ENCODE measurements at places on chromosomes 7 and 10.
A peak's percentile ranks its signal among the peaks of the same experiment; 100 is the strongest.

GRCh38 chr10:95308389-95309302, 17.8 kb upstream of the PDLIM1 start:
- H3K36me3 ChIP-seq = no peaks in the 10 kb centered on the region
- peak overlapping the region; percentile 81 for H3K27ac ChIP-seq
- no peak overlapping the region for H3K4me3 ChIP-seq
- DNase-seq = peak; percentile 90

DNA sequence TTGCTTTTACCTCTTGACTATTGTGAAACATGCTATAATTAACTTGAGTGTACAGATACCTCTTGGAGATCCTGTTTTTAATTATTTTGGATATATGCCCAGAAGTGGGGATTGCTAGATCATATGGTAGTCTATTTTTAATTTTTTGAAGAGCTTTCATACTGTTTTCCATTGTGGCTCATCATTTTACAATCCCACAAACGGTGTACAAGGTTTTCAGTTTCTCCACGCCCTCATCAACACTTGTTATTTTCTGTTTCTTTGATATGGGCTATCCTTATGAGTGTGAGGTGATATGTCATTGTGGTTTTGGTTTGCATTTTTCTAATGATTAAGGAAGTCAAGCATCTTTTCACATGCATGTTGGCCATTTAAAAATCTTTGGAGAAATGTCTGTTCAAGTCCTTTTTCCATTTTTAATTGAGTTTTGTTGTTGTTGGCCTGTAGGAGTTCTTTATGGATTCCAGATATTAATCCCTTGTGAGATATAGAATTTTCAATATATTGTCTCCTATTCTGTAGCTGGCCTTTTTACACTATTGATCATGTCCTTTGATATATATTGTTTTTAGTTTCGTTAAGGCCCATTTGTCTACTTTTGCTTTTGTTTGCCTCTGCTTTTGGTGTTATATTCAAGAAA, 7.5 kb downstream of the AGK start:
- H3K4me1 ChIP-seq = no peaks in the 10 kb centered on the region
- H3K27me3 ChIP-seq = no peaks in the 10 kb centered on the region
- DNase-seq = no peak
- H3K4me3 ChIP-seq = no peak overlapping the region
- no peak overlapping the region for H3K27ac ChIP-seq

DNA sequence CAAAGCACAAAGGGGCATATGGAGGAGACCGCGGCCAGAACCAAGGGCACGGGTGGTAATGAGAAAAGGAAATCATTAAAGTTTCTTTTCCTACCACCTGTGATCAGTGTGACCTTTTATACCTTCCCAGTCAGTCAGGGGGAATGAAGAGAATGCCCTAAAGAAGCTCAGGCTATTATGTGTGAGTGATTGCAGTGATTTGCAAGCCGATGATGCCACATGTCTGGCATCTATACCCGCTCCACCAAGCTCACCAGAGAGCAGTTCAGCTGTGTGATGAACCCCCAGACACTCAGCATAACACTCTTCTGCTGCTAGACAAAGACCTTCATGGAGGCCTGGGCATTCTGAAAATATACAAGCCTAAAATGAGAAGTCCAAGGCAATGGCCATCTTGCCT, 106.2 kb upstream of the AGK start:
- H3K36me3 ChIP-seq = no peaks in the 10 kb centered on the region
- no peak overlapping the region for H3K27ac ChIP-seq
- DNase-seq = no peak
- H3K4me1 ChIP-seq = no peaks in the 10 kb centered on the region

DNA sequence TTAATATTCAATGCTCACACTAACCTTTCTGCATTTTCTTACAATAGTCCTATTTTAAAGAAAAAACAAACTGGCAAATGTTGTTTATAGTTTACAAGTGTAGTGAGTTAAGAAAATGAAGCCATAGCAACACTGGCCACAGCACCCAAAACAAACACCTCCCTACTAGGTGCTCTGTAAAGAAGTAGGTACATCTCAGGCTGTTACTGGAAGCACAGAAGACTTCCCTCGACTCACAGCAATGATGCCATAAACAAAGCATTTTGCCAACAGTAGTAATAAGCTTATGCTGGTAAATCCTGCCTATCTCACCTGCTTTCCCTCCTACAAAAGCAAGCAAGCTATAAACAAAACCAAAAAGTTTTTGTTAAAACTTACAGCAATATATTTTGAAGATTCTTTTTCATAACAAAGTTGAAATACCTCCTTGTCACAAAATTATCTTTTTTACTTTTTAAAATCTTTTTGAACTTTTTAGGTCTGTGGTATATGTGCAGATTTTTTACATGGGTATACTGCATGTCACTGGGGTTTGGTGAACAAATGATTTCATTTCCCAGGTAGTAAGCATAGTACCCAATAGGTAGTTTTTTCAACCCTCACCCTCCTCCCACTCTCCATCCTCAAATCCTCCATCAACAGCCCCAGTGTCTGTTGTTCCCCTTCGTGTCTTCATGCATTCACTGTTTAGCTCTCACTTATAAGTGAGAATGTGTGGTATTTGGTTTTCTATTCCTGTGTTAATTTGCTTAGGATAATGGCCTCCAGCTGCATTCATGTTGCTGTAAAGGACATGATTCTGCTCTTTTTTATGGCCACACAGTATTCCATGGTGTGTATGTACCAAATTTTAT, 28.4 kb downstream of the COA1 start:
- no peak overlapping the region for H3K27ac ChIP-seq
- no peak overlapping the region for H3K4me3 ChIP-seq
- H3K36me3 ChIP-seq = no peaks in the 10 kb centered on the region
- H3K27me3 ChIP-seq = no peaks in the 10 kb centered on the region
- no peak for DNase-seq

DNA sequence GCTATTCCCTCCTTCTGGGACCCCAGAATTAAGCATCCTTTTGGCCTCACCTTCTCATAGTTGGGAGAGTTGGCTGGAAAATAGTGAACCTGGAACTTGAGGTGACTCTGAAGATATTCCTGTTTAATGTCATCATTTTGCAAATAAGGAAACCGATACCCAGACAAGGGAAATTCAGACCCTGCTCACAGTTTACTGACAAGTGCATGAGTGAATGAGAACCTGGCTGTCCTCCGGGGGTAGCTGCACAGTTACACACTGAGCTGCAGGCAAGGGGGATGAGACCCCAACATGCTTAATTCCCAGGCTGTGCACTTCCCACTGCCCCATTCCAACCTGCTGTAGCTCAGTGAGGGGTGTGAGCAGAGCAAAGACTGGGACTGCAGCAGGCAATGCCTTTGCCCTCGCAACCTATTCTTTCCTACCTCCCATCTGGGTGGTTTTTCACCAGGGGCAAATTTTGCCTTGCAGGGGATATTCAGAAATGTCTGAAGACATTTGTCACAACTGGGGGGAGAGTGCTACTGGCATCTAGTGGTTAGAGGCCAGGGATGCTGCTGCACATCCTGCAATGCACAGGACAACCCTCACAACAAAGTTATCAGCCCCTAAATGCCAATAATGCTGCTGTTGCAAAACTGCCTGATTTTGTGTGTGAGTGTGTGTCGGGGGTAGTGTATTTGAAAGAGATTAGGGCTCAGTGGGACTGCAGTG, 136.2 kb downstream of the SORCS3 start:
- H3K4me1 ChIP-seq = no peaks in the 10 kb centered on the region
- no peaks in the 10 kb centered on the region for H3K27me3 ChIP-seq
- H3K4me3 ChIP-seq = no peak overlapping the region
- no peak for DNase-seq

GRCh38 chr10:97307866-97308780, 10.9 kb upstream of the FRAT1 start:
- H3K27ac ChIP-seq = no peak overlapping the region
- no peaks in the 10 kb centered on the region for H3K36me3 ChIP-seq
- H3K27me3 ChIP-seq = no peaks in the 10 kb centered on the region
- H3K4me3 ChIP-seq = no peak overlapping the region
- no peak for DNase-seq
- H3K4me1 ChIP-seq = no peaks in the 10 kb centered on the region

GRCh38 chr10:31656851-31657433, 271.7 kb downstream of the ARHGAP12 start:
- H3K27ac ChIP-seq = no peak overlapping the region
- no peaks in the 10 kb centered on the region for H3K36me3 ChIP-seq
- no peaks in the 10 kb centered on the region for H3K4me1 ChIP-seq
- no peak for DNase-seq
- no peaks in the 10 kb centered on the region for H3K27me3 ChIP-seq
- no peak overlapping the region for H3K4me3 ChIP-seq

DNA sequence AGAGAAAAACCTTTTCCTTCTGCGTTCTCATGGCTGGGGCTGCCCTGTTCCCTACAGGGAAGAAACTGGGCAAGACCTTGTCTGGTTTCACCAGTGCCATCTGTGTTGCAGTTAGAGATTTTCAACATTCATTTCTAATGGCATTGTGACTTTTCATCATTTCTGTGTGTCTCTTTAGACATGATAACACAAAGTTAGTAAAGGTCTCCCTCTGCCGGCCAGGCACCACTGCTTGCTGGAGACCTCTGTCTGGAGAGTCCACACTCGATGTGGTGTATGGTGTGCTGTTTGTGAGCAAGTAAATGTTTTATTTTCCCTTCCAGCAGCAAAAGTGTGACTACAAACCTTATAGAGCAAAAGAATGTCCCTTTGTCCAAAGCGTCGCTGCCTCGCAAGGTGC, 213.5 kb downstream of the PAXIP1 start:
- H3K36me3 ChIP-seq = no peaks in the 10 kb centered on the region
- H3K4me1 ChIP-seq = peaks cover 6% of the 10 kb centered on the region
- H3K4me3 ChIP-seq = no peak overlapping the region
- no peak overlapping the region for H3K27ac ChIP-seq

DNA sequence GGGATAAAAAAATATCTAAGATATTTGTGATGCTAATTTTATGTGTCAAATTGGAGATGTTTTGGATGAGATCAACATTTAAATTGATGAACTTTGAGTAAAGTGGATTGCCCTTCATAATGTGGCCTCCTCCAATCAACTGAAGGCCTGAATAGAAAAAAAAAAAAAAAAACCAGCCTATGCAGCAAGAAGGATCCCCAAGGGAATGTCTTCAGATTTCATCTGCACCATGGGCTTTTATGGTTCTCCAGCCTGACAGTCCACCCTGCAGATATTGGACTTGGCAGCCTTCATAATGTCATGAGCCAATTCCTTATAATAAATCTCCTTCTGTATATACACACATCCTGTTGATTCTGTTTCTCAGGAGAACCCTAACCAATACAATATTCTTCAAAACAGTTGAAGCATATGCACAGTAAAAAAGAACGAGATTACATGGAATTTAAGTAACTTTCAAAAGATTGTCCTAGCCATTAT, 316.9 kb upstream of the PLXDC2 start:
- H3K27me3 ChIP-seq = no peaks in the 10 kb centered on the region
- no peaks in the 10 kb centered on the region for H3K36me3 ChIP-seq
- no peak overlapping the region for H3K4me3 ChIP-seq
- no peaks in the 10 kb centered on the region for H3K4me1 ChIP-seq
- H3K27ac ChIP-seq = no peak overlapping the region

- H3K4me3 ChIP-seq = no peak overlapping the region
- no peak overlapping the region for H3K27ac ChIP-seq
These were observed 216.6 kb downstream of the ZMYND11 start for GRCh38 chr10:351770-352334.

DNA sequence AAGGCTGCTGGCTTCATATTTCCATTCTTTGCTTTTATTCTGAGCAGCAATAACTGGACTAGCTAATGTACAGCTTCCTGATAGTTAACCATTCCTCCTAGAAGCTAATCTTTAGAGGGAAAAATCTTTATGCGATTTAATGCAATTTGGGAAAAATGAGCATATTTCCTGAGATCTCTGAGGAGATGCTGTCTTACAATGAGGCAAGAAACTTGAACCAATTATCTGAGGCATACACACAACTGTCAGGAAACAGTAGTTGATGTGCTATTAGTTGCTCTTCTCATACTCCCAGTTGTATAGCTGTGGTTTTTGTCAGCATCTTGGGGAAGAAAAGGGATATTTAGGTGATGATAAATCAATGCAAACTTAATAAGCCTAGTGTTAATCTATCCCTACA, 265.9 kb downstream of the NEBL start:
- no peak for DNase-seq
- no peak overlapping the region for H3K4me3 ChIP-seq
- H3K27me3 ChIP-seq = no peaks in the 10 kb centered on the region
- no peaks in the 10 kb centered on the region for H3K36me3 ChIP-seq
- H3K4me1 ChIP-seq = peaks cover 7% of the 10 kb centered on the region

DNA sequence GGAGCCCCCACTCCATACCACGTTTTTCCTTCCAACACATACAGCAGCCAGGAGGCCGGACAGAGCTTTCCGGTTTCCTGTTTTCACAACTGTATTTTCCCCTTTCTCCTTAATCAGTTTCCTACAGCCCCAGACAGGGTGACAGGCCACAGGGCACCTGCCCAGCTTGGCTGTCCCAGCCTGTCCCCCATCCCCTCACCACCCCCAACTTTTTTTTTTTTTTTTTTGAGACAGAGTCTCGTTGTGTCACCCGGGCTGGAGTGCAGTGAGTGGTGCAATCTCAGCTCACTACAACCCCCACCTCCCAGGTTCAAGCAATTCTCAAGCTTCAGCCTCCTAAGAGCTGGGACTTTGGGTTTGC, 10.3 kb upstream of the HSPB1 start:
- H3K4me1 ChIP-seq = peaks cover 51% of the 10 kb centered on the region
- H3K27ac ChIP-seq = peak overlapping the region; percentile 98
- H3K36me3 ChIP-seq = no peaks in the 10 kb centered on the region
- no peak for DNase-seq

DNA sequence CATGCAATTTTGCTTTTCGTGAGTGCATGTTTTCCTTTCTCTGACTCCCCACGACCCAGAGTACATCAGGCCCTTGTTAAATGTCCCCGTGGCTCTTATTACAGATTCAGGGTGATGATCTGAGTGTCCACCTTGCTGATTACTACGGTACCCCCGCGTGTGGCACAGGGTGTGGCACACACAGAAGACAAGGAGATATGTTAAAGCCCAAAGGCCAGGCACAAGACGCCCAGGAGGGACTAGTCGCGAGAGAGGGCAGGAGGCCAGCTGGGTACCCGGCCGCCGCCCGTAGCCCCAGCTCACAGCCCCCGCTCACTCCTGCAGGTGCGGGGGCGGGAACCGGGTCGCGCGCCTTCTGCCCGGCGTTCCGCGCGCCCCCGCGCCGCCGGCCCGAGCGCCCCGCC, 281 bp upstream of the EXOC6 start:
- no peaks in the 10 kb centered on the region for H3K36me3 ChIP-seq
- H3K27me3 ChIP-seq = no peaks in the 10 kb centered on the region
- peak overlapping the region; percentile 89 for H3K27ac ChIP-seq
- H3K4me3 ChIP-seq = peak overlapping the region; percentile 71
- DNase-seq = no peak

- H3K27me3 ChIP-seq = no peaks in the 10 kb centered on the region
- no peak overlapping the region for H3K4me3 ChIP-seq
- H3K27ac ChIP-seq = no peak overlapping the region
These were observed 138.7 kb upstream of the CELF2 start for GRCh38 chr10:10878963-10879362.

DNA sequence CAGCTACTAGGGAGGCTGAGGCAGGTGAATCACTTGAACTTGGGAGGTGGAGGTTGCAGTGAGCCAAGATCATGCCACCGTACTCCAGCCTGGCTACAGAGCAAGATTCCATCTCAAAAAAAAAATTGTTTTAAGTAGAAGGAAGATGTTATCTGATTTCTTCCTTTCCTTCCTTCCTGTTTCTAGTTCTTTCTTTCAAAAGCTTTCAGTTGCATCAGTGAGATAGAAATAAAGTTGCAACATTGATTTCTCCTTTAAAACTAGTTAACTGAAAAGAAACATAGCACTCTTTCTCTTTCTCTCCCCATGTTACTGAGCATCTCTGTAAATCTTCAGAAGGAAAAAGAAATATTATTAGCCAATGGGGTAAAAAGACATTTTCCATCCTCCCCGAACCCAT, 37.5 kb downstream of the CNNM1 start:
- H3K4me3 ChIP-seq = no peak overlapping the region
- no peak overlapping the region for H3K27ac ChIP-seq
- no peak for DNase-seq
- H3K4me1 ChIP-seq = no peaks in the 10 kb centered on the region

All from transverse colon (tissue), 4 donors.